ENCODE measurements at places on chromosomes 6 and 20.

DNA sequence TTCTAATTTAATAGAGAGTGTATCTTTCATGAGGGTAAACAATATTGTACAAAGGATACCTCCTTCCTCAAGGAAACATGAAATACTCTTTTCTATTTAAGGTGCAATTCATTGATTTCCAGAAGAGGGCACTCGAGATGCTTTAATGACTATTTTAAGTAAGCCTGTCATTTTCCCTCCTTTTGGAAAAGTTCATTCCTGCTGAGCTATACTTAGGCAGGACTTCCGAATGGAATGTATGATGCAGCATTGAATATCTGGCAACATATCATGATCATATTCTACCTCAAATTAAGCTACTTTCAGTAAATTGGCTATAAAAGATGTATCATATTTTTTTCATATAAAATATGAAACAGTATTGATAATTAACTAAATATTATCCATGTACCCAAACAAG lies 5.0 kb downstream of the DST start:
- DNase-seq = no peak

DNA sequence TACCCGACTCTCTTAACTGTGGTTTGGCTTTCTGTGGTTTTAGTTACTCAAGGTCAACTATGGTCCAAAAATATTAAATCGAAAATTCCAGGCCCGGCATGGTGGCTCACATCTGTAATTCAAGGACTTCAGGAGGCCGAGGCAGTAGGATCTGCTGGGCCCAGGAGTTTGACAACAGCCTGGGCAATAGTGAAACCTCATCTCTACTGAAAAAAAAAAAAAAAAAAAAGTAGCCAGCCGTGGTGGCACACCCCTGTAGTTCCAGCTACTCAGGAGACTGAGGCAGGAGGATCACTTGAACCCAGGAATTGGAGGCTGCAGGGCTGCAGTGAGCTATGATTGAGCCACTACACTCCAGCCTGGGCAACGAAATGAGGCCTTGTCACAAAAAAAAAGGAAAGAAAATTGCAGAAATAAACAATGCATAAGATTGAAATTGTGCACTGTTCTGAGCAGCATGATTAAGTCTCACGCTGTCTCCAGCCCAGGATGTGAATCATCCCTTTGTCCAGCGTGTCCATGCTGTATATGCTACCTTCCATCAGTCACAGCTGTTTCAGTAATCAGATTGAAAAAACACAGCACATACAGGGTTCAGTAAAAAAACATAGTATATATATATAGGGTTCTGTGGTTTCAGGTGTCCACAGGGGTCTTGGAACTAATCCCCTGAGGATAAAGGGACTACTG lies 40.7 kb downstream of the RGS17 start:
- DNase-seq = no peak

- no peak for DNase-seq
Measured at GRCh38 chr6:37938909-37939308, 119.4 kb downstream of the ZFAND3 start.

- DNase-seq = no peak
Measured at GRCh38 chr6:159149641-159150040, 19.6 kb upstream of the FNDC1 start.

- no peak for DNase-seq
Measured at GRCh38 chr6:30075790-30076732, 492 bp upstream of the RNF39 start.

DNA sequence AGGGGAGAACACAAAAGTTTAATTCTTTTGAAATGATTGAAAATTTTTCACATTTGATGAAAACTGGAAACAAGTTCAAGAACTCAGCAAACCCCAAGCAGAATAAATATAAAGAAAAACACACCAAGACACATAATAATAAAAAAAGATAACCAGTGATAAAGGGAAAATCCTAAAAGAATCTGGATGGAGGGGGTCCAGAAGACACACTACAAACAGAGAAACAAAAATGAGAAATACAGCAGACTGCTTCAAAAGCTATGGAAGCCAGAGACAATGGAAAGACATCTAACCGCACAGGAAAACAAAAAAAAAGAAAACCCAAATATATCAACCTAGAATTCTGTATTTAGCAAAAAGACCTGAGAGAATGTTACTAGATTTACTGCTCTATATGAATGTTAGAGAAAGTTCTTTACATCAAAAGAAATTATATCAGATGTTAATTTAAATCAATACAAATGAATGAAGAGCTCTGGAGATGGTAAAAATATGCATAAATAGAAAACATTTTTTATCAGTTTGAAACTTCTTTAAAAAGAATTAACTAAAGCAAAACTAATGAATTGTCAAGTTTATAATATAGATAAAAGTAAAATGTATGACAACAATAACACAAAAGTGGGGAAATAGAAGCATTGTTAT lies 310.7 kb upstream of the PREP start:
- DNase-seq = no peak

- DNase-seq = no peak
Measured at GRCh38 chr20:16968099-16968498, 219.9 kb downstream of the OTOR start.

- DNase-seq = no peak
Measured at GRCh38 chr20:16758454-16759180, 10.5 kb downstream of the OTOR start.

GRCh38 chr6:125363039-125363823 lies 61.5 kb upstream of the HDDC2 start:
- DNase-seq = no peak

GRCh38 chr6:150546457-150546856 lies 53.2 kb upstream of the PLEKHG1 start:
- DNase-seq = no peak

DNA sequence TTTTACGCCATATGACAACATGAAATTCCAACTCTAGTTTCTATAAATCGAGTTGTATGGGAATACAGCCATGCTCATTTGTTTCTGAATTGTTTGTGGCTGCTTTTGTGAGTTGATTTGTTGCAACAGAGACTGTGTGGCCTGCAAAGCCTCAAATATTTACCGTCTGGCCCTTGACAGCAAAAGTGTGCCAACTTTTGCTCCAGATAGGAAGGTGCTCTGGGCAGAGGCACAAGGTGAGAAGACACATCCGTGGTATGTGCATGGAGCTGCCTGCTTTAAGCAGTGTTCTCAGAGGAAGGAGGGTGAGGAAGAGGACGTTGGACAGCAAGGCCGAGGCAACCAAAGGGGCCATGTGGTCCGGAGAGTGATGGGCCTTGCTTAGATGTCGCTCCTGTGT lies 57.4 kb downstream of the IYD start:
- DNase-seq = no peak

GRCh38 chr6:82094166-82094806 lies 153.3 kb downstream of the IBTK start:
- no peak for DNase-seq

DNA sequence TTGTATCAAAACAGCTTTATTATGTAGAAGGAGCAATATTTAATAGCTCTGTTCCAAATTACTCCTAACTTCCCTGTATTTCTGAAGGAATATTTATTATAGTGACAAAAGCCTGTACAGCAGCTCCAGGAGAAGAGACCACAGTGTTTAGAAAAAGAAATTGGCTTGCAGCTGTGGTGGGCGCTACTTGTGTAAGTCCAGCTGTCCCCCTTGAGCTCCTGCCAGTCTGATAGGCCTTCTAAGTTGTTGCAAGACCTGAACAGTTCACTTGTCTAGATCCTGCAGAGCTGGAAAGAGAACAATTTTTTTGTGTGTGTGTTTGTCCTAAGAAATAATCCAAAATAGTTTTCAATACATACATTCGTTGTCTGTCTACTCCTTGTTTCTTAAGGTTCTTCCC lies 86.6 kb downstream of the JARID2 start:
- no peak for DNase-seq

GRCh38 chr6:43123461-43124314 lies 47.4 kb upstream of the SRF start:
- no peak for DNase-seq

DNA sequence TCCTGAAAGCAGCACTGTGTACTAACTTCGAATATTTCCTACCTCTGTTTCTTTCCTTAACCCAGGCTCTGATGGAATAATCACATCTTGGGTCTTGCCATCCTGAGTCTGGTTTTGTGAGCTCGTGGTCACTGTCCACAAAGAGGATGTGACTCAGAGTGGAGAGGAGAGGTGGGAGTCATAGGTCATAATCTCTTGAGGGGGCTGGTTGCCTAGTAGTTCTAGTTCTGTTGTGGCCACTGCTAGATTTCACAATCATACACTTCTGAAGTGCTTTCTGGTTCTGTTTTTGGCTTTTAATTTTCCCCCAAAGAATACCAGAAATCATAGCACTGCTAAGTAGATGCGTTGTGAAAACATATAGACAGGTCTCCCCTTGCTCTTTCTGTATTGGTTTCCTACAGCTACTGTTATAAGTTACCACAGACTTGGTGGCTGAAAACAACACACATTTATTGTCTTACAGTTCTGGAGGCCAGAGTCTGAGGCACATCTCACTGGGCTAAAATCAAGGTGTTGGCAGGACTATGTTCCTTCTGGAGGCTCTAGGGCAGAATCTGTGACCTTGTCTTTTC lies 102.8 kb downstream of the NRSN1 start:
- no peak for DNase-seq

DNA sequence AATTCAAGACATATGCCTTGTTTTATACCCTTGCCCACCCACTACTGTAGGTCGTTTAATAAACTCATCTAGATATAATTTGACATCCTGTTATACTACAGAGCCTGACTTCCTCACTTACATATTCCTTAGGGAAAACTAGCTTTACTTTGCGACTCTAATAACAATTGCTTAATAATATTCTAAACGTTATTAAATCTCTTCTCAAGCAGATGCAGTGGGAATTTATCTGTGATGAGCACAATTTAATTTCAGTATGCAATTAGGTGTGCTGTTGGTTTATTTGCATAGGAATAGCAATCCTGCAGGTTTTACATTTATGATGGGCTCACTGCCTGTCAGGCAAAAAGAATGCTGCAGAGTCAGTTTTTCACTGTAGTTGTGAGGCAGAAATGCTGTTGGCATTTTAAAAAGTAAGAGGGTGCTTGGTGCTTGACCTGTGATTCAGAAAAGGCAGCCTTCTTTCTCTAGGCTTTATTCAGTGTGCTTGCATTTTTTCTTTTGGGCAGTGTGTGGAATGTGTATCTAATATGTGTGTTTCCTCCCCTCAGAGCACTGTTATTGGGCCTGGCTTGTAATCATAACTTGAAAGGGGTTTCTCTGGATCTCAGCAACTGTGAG lies 152.3 kb upstream of the SCGN start:
- DNase-seq = no peak

DNA sequence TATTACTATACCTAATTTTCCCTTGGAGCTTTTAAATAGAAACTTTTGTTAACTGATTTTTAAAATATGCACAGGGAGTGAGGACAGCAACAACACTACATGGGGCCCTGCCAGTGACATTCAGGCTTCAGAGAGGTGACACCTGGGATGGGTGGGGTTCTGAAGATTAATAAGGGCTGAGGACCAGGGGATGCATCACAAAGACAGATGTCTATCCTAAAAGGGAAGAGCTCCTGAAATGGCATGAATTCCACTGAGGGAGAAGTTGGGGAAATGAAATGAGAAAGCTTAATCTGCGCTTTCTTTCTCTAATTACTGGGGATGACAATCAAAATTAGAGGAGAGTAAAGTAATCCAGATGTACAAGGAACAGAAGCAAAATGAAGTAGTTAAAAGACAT lies 162.8 kb downstream of the BTBD9 start:
- DNase-seq = no peak

GRCh38 chr20:25257130-25257529 lies 9.2 kb downstream of the PYGB start:
- no peak for DNase-seq

GRCh38 chr20:58701431-58702160 lies 9.0 kb downstream of the NPEPL1 start:
- no peak for DNase-seq

DNA sequence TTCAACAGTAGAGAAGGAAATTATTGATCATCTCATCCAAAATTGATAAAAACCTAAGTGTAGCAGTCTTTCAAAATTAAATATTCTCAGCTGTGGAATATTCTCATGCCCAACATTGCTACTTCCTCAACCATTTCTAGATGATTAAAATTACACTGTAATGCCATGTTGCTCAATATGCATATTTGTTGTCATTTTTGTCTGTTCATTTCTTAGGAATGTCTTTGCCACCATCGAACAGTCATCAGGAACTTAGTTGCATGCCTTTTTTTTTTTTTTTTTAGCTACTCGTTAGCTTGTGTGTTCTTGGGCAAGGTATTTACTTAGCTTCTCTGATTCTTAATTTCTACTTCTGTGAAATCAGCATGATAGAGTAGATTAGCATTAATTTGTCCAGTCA lies 188.6 kb downstream of the DTNBP1 start:
- DNase-seq = no peak

GRCh38 chr6:28980852-28981430 lies 24.2 kb downstream of the ZNF311 start:
- DNase-seq = peak; percentile 15

GRCh38 chr20:40869218-40870147 lies 159.1 kb upstream of the TOP1 start:
- no peak for DNase-seq

DNA sequence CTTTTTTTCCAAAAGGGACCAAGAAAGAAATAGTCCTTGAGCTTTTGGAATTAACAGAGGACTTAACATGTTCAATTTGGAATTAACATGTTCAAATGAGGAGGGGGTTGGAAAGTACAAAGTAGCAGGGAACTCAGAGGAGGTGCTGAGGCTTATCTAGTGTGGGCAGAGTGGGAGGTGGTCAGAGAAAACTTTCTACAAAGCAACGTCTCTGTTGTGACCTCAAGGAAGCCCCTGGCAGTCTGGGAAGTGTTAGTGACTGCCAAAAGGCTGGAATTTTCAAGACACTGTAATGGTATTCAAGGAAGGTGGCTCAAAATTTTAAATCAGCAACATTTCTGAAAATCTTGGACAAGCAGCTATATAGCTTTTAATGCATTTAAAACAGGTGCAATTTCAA lies 7.3 kb downstream of the ECI2 start:
- no peak for DNase-seq

GRCh38 chr6:24743944-24744335 lies 25.0 kb upstream of the C6orf62 start:
- no peak for DNase-seq

GRCh38 chr6:169097381-169097959 lies 156.2 kb downstream of the THBS2 start:
- DNase-seq = no peak

DNA sequence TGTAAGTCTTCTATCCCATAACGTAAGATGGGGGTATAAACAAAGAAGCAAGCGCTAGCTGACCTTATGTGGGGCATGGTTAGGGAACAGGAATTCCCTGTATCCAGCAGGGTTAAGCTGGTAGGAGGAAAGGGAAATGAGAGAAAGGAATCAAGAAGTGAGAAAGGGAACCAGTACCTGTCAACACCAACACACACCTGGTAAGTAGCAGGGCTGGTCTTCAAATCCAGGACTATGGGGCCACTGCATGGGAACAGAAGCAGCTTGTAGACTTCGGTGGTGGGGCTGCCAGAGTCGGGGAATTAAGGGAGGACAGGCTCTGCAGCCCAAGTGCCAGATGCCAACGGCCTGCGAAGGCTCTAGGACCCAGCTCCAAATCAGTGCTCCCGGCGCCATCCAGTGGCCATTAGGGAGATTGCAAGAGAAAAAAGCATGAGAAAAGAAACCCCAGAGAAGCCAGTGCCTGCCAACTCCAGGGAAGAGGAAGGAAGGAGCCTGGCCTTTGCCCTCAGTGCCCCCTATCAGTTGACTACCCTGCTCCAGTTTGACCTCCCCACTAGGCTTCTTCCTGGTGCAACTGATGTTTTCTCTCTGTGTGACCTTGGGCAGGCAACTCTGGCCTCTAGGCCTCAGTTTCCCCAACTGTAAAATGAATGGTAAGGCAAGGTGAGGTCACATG lies 15.8 kb upstream of the RBPJL start:
- DNase-seq = peak; percentile 41

- no peak for DNase-seq
Measured at GRCh38 chr6:88165844-88166492, at the start of gene CNR1. Gene CNR1 (minus strand): TSS chr6:88166347. CDS start chr6:88145274, 21,073 bp downstream.

Data from activated CD4-positive, alpha-beta T cell treated with anti-CD3 and anti-CD28 coated beads for 1 hour (primary cell).